Right lobe of liver (tissue), 6 donors: ENCODE measurements at places on chromosomes 5 and 9.
A peak's percentile ranks its signal among the peaks of the same experiment; 100 is the strongest.

GRCh38 chr5:124630767-124631704, 115.4 kb downstream of the ZNF608 start:
- DNase-seq = no peak

DNA sequence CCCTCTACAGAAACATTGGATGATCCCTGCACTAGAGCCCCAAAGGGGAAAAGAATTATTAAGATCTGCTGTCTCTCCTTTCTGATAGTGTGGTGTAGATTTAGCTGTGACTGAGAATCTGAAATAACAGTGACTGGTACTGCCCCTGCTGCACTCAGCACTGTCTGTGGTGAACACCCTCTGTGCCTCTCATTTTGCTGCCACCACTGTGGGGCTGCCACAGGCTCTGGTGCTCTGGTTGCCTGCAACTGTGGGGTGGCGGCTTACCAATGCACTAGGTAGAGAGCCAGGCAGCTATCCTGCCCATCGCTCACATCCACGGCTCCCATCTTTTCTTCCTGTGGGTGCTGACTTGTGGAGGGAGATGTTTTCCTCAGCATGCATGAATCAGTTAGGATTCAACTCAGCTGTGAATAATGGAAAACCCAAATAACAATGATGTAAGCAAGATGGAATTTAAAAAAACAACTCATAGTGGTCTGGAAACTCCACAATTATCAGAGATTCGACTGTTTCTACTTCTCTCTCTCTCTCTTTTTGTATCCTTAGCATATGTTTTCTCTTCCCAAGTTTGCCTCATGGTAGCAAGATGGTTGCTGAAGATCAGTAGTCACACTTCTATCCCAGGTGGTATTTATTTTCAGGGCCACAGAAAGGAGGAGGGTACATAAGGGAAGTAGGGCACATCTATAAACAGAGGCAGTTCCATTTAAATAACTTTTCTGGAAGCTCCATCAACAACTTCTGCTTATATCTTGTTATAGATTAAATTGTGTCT, 99.8 kb upstream of the DAP start:
- no peak for DNase-seq

- DNase-seq = no peak
Observed at GRCh38 chr9:1170918-1171317, 120.8 kb downstream of the DMRT2 start.

GRCh38 chr9:130451004-130451390, 6.2 kb downstream of the ASS1 start:
- no peak for DNase-seq

DNA sequence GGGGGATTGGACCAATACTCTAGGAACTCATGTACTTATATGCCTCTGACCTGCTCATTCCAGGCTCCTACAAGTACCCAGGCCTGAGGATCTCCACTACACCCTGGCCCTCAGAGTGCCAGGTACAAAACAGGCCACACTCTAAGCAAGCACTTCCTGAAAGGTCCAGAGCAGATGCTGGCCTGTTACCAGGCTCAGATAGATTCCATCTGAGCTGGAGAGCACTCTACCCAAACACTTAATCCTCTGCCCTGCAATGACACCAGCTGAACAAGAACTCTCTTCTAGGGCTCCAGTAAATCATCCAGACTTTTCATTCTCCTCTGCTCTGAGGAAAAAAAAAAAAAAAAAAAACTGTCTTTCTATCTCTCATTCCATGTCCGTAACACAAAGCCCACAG, 2.9 kb downstream of the P4HA2 start:
- no peak for DNase-seq

DNA sequence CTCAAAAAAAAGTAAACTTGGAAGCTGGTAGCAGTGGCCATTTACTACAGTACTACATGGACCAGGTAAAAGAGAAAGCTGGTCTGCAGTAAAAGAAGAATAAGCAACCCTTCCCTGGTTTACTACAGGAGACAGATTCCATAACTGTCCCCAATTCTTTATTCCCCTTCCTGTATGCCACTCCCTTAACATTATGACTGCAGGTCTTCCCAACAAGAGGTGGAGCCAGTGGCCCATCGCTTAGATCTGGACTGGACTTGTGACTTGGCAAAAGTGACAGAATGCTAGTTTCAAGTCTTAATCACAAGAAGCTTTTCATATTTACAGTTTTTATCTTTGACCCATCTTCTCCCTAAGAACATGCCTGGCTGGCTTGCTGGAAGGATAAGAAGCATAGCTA, 42.6 kb upstream of the SLC12A2 start:
- DNase-seq = no peak

- DNase-seq = peak; percentile 73
Observed at GRCh38 chr5:133868946-133869518, 99.4 kb downstream of the C5orf15 start.

GRCh38 chr5:61245936-61246335, 83.7 kb upstream of the SMIM15 start:
- no peak for DNase-seq

DNA sequence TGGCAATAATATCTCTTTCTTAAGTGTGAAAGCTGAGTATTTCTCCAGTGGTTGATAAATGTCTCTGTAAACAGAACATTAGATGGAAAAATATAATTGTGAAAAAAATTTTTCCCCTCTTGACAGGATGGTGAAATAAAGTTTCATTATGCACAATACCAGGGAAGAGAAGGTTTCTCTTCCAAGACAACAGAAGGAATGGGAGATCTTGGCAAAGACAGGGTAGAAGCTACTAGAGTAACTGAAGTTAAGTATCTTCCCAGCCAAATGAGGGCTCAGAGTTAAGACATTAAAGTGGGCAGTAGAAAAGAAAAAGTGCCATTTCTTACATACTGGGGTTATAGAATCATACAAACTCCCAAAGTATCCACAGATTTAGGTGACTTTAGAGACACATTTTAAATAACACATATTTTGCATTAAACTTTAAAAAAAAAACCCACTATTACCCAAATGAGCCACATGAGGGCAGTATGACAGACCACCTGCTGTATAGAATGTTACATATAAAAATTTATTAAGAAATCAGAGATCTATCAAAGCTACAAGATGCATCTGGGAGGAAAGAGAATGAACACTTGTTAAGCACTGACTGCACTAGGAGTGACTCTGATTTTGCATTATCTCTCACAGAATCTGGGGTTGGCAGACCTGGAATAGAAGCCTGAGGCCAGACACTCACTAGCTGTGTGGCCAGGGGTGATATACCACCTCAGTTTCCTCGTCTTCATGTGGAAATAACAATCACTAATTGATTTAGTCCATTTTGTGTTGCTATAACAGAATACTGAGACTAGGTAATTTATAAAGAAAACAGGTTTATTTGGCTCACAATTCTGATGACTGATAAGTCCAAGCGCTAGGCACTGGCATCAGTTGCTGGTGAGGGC, 98.5 kb downstream of the ARSB start:
- no peak for DNase-seq

- peak; percentile 50 for DNase-seq
Observed at GRCh38 chr9:71638627-71639026, 129.7 kb downstream of the CEMIP2 start.

DNA sequence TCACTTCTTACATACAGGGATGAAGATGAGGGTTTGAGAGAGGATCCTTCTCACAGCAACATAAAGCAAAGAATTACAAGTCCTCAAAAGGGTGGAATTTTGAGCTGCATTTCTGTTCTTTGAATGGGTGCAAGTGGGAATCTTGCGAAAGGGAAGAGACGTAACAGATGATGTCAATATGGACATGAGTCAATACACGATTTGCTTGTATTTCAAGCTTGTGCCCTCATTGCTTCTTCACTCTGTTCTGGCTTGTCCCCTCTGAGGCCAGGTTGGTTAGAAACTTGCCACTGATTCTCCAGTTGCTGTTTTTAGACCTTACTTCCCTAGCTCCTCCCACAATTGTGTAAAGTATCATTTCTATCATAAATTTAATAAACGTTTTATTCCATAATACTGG, 104.8 kb upstream of the CLINT1 start:
- DNase-seq = no peak

- no peak for DNase-seq
Observed at GRCh38 chr5:151638619-151639018, 47.5 kb upstream of the FAT2 start.

GRCh38 chr5:141605523-141606277, 13.1 kb downstream of the DIAPH1 start:
- no peak for DNase-seq

GRCh38 chr5:176184608-176185132, 53.6 kb upstream of the SIMC1 start:
- DNase-seq = no peak

- DNase-seq = peak; percentile 36
Observed at GRCh38 chr9:133064241-133065069, 2.7 kb downstream of the CEL start.

GRCh38 chr5:102815540-102816332, 60.6 kb downstream of the PAM start:
- DNase-seq = no peak

DNA sequence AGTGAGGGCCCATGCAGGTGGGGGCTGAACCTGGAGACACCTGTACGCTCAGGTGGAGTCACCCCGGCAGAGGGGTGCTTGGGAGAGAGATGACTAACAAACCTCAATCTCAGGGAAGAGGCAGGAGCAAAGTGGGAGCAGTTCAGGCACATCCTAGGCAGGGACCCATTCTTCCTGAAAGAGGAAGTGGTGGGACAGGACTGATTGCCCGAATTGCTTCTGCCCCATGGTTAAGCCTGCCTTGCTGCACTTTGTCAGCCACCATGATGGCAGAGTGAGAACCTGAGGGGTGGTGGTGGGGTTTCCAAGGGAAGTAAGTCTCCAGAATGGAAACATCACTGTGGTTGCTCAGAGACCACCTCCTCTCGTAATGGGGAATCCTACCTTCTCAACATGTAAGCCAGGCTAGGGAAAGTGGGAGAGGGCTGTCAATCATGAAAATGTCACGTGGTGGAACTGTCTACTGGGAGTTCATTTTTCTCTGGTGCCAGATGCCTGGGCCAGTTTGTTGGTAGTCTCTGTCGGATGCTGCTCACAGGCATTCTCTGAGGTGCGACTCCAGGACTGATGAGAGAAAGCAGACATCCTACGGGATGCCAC, 150.4 kb downstream of the HSPA4 start:
- DNase-seq = no peak

DNA sequence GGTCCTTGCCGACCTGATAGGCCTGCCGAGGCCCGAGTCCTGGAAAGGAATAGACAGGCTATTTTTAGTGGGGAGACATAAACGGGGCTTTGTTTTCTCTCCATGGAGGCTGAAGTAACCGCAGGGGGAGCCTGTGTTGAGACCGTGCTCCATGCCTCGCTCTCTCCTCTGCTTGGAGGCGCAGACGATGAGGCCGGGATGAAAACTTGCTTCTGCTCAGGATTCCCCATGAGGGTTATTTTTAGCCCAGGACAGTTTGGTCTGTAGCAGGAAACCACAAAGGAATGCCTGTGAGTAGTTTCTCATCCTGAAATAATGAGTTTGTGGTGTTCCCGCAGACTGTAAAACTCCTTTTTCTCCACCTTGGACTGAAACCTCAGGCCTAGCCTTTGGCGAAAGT, 81.9 kb upstream of the RARS1 start:
- DNase-seq = no peak

DNA sequence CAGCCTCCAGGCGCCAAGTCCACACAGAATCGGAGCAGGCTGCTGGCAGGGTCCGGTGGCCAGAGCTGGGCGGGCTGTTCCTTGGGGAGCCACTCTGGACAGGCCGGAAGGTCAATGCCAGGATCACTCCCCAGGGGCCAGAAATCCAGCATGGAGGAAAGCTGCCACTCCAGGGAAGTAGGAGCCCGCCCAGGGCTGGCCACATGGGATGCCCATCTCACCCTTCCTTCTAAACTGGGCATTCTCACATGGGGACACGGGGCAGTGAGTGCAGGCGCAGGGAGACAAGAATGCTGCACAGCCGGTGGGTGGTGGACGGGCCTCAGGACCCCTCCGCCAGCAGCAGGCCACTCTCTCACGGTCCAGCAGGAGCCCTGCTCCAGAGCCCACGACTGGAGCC, 58.2 kb downstream of the ADAMTS2 start:
- DNase-seq = peak; percentile 46

DNA sequence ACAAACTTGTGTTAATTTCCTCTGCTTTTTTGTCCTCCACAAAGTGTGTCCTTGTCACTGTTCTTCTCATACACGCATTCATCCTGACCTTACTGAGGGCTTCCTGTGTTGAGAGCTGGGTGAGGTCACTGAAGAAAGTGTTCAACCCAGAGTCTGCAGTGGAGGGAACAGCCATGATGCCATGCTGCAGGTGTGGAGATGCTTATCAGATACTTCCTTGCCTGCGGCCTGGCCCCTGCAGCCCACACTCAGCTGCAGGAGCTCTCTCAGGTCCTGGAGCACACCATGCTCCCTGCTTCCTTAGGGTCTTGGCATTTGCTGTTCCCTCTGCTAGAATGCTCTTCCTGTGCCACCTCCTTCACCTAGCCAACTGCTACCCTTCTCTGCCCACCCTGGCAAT, 108.1 kb upstream of the SPRY4 start:
- DNase-seq = no peak

GRCh38 chr5:59416451-59416850, 477.1 kb downstream of the PDE4D start:
- DNase-seq = no peak

GRCh38 chr9:8052991-8053390, 253.4 kb upstream of the DMAC1 start:
- no peak for DNase-seq

DNA sequence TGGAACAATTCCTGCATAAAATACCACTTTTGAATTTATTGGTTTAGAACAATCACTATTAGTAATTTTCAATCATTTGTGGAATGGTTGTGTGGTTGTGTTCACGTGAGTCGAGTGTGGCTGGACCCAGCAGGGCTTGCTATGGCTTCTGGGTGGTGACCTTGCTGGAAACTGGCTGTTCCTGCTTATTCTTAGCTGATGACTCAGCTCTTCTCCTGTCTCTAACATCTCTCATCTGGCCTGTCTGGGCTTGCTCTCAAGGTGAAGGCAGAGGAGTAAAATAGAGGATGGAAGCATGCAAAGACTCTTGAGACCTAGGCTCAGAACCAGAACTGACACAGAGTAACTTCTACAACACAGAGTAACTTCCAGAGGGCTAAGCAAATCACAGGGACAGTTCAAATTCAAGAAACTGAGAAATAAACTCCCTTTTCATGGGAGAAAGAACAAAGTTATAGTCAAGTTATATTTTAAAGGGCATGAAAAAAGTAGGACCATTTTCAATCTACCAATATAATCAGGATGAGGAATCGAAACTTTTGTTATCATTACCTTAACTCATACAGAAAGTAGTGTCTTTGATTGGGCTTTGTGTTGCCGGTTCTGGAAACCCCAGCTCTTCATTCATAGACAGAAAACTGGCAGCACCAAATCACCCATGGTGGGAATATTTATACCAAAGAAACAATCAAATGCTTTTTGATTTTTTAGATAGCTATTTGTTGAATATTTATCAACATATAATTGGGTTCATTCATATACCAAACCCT, 665.1 kb downstream of the CDH18 start:
- no peak for DNase-seq

- peak; percentile 62 for DNase-seq
Observed at GRCh38 chr5:172834415-172835289, 601 bp downstream of the ERGIC1 start.

GRCh38 chr5:68644971-68645370, 429.4 kb downstream of the PIK3R1 start:
- no peak for DNase-seq

GRCh38 chr5:143448518-143448917, 45.0 kb upstream of the NR3C1 start:
- DNase-seq = no peak
